Activated CD4-positive, alpha-beta T cell treated with anti-CD3 and anti-CD28 coated beads for 36 hours (primary cell): ENCODE measurements at places on chromosomes 3 and 15. TPM values are rescaled to one million over a fixed set of nuclear protein-coding genes. Genes with fewer than 3 reads are reported as not detected.

The ZNF35 gene
- 2.7 TPM for total RNA-seq

- DNase-seq, result no peak
Measured at GRCh38 chr3:119653876-119654275, 6.5 kb downstream of the POPDC2 start.

GRCh38 chr15:52308446-52309153, 13.0 kb upstream of the MYO5C start:
- DNase-seq, result no peak

DNA sequence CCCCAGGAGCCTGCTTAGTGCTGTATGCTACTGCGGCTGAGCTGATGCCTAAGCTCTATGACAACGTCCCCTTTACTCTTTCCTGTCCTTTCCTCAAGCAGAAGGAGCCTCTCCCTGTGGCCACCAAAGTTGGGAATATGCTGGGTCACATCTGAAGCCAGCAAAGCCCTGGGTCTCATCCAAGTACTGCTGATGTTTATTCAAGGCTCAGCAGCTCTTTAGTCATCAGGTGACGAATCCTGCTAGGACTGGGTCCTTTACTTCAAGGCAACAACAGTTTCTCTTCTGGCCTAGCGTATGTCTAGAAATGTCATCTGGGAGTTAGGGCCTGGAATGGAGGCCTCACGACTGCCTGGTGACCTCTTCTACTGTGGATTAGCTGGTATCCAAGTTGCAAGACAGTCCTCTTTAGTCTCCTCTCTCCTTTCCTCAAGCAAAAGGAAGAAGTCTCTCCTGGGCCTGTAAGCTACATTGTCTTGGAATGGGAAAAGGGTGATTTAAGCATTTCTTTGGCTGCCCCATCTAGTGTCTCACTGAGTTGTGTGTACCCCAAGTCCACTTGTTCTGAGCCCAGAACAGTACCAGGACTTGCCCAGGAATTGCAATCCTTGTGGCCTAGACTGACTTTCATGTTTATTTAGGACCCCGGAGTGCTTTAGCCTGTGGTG, 63.9 kb downstream of the TNFAIP8L3 start:
- no peak for DNase-seq

GRCh38 chr3:114456742-114457141, 162.9 kb downstream of the TIGIT start:
- DNase-seq, result no peak

The TRIM42 gene
- total RNA-seq, result not detected

GRCh38 chr3:117005274-117005673, 295.7 kb downstream of the TUSC7 start:
- no peak for DNase-seq

DNA sequence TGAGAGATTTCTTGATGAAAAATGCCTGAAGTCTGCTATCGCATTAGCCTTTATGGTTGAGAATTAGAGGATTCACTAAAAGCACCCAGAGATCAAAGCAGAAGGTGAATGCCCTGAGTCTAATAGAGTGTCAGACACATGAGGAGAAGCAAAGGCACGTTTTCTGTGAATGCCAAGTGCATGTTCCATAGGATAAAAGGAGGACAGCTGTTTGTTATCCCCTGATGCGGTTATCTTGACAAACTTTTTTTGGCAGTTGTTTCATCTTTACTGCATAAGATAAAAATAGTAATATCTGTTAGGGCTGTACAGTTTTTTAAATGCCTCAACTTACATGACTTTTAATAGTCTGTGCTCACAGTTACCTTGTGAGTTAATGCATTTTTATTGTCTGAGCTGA, 65.3 kb upstream of the CD96 start:
- DNase-seq, result no peak

DNA sequence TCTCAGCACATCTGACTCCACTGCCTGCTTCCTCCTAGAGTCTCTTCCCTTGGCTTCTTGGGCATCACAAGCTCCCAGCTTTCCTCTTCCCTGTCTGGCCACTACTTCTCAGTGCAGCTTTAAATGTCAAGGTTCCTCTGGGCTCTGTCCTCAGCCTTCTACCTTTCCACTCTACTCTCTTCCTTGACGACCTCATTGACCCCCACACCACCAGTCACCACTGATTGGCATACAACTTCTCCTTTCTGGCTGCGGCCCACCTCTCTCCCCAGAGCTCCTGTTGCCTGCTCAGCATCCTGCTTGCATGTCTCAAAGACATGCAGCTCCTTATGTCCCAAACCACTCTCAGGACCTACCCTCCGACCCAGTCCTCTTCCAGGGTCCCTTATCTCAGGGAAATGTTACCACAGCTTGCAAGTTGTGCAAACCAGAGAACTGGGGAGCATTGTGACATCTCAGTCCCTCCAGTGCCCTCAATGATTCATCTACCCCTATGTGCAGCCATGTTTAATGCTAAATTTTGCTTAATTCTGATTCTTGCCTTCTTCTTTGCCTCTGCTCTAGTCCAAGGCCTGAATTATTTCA, 49.9 kb downstream of the TRPM1 start:
- DNase-seq, result no peak

DNA sequence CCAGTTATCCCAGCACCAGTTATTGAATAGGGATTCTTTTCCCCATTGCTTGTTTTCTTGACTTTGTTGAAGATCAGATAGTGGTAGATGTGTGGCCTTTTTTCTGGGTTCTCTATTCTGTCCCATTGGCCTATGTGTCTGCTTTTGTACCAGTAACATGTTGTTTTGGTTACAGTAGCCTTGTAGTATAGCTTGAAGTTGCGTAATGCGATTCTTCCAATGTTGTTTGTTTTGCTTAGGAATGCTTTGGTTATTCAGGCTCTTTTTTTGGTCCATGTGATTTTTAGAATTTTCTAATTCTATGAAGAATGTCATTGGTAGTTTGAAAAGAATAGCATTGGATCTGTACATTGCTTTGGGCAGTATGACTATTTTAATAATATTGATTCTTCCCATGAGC, 94.3 kb upstream of the CHMP2B start:
- no peak for DNase-seq

The PTX3 gene
- total RNA-seq, result 0.18 TPM

GRCh38 chr3:138437281-138437680, 2.9 kb downstream of the ESYT3 start:
- no peak for DNase-seq

DNA sequence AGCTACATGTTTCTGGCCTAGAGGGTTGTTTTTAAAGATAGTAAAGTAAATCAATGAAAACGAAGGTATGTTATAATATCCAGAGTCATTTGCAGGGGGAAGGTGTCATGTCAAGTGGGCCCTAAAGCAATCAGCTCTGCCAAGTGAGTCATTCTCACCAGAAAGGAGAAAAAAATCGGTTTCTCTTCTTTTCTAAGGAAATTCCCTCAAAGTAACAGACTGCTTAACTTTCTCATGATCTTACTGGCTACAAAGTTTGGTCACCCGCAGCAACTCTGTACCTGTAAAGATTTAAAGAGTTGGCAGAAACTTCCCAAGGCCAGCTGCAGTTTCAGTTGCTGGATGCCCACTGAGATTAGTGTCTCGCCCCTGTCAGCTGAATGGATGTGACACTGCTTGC, 5.5 kb upstream of the FSIP1 start:
- peak; percentile 46 for DNase-seq

The FAM3D gene
- total RNA-seq, result not detected

DNA sequence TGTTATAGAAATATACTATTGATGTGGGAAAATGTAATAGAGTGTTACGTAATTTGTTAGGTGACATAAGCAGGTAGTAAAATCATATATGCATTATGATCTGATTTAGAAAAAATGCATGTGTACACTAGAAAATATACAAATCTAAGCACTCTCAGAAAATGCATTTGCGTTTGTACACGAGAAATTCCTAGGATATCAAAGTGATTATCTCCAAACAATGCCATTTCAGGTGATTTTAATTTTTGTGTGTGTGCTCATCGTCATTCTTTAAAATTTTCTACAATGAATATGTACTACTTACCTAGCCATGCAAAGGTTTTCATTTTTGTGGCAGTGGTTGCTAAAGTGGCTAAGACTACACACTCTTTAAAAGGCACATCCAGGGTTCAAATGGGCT, 140.8 kb upstream of the RAD18 start:
- DNase-seq, result no peak

DNA sequence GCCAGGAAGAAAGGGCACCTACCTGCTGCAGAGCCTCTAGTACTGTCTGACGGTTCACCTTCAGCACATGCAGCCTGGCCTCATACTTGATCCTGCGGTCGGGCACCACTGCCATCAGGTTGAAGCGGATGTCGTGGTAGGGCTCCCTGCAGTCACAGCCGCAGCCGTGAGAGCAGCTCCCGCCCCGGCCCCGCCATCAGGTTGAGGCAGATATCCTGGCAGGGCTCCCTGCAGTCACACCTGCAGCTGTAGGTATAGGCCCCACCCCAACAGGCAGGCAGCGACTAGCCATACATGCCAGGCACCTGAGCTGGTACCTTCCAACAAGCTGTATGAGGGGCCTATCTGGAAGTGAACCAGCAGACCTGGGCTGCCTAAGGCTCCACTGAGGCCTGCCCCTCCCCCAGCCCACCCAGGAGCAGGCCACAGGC, 38.7 kb downstream of the SEMA3G start:
- no peak for DNase-seq

The CTXND1 gene
- not detected for total RNA-seq

GRCh38 chr3:143897576-143898295, 49.5 kb upstream of the SLC9A9 start:
- DNase-seq, result no peak

GRCh38 chr3:122890720-122891220, 95.9 kb downstream of the SLC49A4 start:
- no peak for DNase-seq

- no peak for DNase-seq
Measured at GRCh38 chr3:99803297-99803696, 14.4 kb upstream of the CMSS1 start.
